Activated T-helper 1 cell treated with anti-CD3 and anti-CD28 coated beads, Interleukin-12 subunit alpha, Interleukin-12 subunit beta, Interleukin-2, Interleukin-4 antibody, amounts not matched to agents 30 ng/mL and 10 ng/mL and 1 ng/mL, durations not matched to agents 14 hours and 24 hours and 36 hours (primary cell): ENCODE measurements at places on chromosomes 16 and 17. TPM values are rescaled to one million over a fixed set of nuclear protein-coding genes. Genes with fewer than 3 reads are reported as not detected.

GPS1 gene
- 112 and 124 TPM in 2 replicates for total RNA-seq

DNA sequence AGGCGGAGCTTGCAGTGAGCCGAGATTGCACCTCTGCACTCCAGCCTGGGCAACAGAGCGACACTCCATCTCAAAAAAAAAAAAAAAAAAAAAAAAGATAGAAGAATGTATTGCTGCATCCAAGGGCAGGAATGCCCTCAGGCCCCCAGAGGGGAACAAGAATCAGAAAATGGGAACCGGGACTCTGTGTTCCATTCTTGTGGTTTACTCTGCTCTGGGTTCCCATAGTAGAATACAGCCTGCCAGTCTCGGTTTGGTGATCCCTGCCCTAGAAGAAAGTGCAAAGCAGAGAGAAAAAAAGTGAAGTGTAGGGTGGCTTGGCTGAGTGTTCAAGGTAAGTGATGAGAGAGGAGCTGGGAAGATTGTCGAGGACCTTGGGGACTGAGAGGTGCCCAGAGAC lies 27.4 kb upstream of the KDM6B start:
- DNase-seq, result no peak
- peaks cover 4% of the 10 kb centered on the region for H3K27me3 ChIP-seq
- no peak overlapping the region for H3K27ac ChIP-seq
- no peaks in the 10 kb centered on the region for H3K36me3 ChIP-seq
- H3K4me3 ChIP-seq, result no peak overlapping the region
- no peaks in the 10 kb centered on the region for H3K4me1 ChIP-seq

DNA sequence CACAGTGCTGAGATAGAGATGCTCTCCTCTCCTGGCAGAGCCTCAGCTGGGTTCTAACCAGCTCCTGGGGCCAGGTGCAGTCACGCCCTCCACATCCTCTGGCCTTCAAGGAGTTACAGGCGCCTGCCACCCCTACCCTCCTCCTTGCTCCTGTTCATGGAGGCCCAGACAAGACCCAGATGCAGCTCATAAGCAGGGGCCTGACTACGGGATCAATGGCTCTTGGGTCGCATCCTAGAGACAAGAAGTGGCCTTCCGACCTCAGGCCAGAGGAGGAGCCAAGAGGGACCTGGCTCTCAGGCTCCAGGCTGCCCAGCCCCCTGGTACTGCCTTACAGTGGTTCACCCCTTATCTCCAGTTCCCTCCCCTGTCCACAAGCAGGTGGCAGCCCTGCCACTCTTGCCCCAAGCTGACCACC lies 23.0 kb downstream of the ARHGAP27 start:
- H3K27me3 ChIP-seq, result no peaks in the 10 kb centered on the region
- H3K27ac ChIP-seq, result peak overlapping the region; percentile 97
- H3K36me3 ChIP-seq, result peaks cover 9% of the 10 kb centered on the region
- no peak for DNase-seq

ITGAD gene
- total RNA-seq, result not detected in 2 replicates

DNA sequence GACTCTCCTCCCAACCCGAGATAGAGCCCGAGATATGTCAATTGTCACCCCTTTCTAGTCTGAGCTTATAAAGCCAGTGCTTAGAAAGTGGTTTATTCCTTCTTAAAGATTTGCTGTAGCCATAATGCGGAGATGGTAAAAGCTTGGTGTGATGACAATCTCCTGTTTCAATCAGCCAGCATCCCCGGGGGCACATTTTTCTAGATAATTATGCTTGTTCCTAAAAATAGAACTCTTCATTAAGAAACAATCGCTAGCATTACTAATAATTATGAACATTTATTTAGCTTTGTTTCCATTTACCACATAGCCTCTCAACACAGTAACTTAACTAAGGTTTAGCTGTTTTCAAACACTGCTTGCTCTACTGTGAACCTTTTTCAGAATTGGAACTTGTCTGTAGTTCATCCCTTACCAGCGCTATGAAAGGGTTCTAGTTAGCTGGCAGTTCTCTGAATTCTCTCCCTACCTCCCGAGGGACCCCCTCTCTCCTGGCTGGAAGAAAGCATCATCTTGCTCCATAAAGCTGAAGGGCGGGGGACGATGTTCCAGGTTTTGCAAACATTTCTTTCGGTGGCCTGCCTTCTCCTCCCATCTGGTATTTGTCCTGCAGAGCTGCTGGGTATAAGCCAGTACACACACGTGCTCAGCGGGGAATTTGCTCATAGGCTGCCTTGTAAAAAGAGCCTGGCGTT lies 922 bp upstream of the MRPL58 start:
- peaks cover 17% of the 10 kb centered on the region for H3K4me1 ChIP-seq
- no peaks in the 10 kb centered on the region for H3K27me3 ChIP-seq
- DNase-seq, result no peak
- H3K4me3 ChIP-seq, result peak overlapping the region; percentile 95

HEATR9 gene
- total RNA-seq, result 0.13 TPM in 1 of 2 replicates, not detected in the other

GRCh38 chr17:40179923-40180659 lies 2.8 kb downstream of the RAPGEFL1 start:
- peaks cover 17% of the 10 kb centered on the region for H3K36me3 ChIP-seq
- no peaks in the 10 kb centered on the region for H3K27me3 ChIP-seq
- H3K4me3 ChIP-seq, result peak overlapping the region; percentile 47
- no peak for DNase-seq

- DNase-seq, result no peak
- peaks cover 3% of the 10 kb centered on the region for H3K27me3 ChIP-seq
- no peak overlapping the region for H3K4me3 ChIP-seq
- H3K27ac ChIP-seq, result no peak overlapping the region
- no peaks in the 10 kb centered on the region for H3K36me3 ChIP-seq
Measured at GRCh38 chr16:23702951-23703350, 10.1 kb downstream of the ERN2 start.

GRCh38 chr16:15811481-15812400 lies 45.1 kb downstream of the MYH11 start:
- H3K27me3 ChIP-seq, result peaks cover 10% of the 10 kb centered on the region
- H3K4me3 ChIP-seq, result no peak overlapping the region
- no peaks in the 10 kb centered on the region for H3K36me3 ChIP-seq
- no peak for DNase-seq

DNA sequence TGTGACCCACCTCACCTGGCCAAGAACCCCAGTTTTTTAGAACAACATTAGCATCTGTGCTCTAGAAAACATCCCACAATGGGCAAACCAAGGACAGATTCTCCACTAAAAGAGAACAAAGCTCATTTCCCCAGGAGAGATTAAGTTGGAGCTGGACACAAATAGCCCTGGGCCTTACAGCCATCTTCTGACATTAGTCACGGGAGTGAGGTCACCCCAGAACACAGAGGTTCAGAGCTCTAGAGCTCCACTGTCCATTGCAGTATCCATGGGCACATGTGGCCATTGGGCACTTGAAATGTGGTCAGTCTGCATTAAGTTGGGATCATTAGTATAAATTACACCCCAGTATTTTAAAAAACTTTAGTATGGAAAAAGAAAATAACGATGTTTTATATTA lies 47.6 kb upstream of the RBBP6 start:
- no peak for DNase-seq
- no peak overlapping the region for H3K4me3 ChIP-seq
- no peaks in the 10 kb centered on the region for H3K4me1 ChIP-seq
- H3K27ac ChIP-seq, result no peak overlapping the region

DNA sequence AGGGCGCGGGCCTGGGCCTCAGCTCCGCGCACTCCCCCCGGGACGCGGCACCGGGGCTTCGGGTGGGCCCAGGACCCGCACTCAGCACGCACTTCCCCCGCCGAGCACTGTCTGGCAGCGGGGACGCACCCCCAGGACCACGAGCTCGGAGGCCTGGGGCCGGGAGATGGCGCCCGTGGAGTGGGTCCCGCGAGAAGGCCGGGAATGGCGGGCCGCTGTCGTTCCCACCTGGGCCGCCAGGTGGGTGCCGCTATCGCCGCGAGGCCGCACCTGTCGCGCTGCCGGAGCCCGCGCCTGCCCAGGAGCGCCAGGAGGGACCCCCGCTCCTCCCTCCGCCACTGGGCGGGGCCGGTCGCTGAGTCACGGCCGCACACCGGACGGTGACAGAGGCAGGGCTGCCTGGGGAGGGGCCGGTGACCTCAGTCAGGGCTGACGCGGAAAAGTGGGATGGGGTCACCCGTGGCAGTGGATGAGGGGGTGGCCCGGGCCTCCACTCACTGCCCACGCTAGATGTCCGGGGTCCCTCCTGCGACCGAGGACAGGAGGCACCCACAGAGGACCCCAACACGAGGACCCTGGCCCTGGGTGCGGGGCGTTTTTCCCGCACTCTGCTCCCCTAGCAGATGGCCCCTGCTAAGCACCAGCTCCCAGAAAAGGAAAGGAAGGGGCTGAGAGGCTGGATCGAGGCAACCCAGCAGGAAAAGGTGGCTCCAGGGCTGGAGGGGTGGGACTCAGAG lies 6.9 kb upstream of the ACTG1 start:
- no peak overlapping the region for H3K27ac ChIP-seq
- peaks cover 10% of the 10 kb centered on the region for H3K27me3 ChIP-seq
- H3K4me3 ChIP-seq, result peak overlapping the region; percentile 5
- no peaks in the 10 kb centered on the region for H3K36me3 ChIP-seq
- H3K4me1 ChIP-seq, result peaks cover 9% of the 10 kb centered on the region

GRCh38 chr17:75590314-75590761 lies 2.7 kb downstream of the MYO15B start:
- H3K36me3 ChIP-seq, result no peaks in the 10 kb centered on the region
- no peak overlapping the region for H3K27ac ChIP-seq
- H3K4me1 ChIP-seq, result no peaks in the 10 kb centered on the region

PYY gene
- total RNA-seq, result 0.36 TPM in 1 of 2 replicates, not detected in the other

DNA sequence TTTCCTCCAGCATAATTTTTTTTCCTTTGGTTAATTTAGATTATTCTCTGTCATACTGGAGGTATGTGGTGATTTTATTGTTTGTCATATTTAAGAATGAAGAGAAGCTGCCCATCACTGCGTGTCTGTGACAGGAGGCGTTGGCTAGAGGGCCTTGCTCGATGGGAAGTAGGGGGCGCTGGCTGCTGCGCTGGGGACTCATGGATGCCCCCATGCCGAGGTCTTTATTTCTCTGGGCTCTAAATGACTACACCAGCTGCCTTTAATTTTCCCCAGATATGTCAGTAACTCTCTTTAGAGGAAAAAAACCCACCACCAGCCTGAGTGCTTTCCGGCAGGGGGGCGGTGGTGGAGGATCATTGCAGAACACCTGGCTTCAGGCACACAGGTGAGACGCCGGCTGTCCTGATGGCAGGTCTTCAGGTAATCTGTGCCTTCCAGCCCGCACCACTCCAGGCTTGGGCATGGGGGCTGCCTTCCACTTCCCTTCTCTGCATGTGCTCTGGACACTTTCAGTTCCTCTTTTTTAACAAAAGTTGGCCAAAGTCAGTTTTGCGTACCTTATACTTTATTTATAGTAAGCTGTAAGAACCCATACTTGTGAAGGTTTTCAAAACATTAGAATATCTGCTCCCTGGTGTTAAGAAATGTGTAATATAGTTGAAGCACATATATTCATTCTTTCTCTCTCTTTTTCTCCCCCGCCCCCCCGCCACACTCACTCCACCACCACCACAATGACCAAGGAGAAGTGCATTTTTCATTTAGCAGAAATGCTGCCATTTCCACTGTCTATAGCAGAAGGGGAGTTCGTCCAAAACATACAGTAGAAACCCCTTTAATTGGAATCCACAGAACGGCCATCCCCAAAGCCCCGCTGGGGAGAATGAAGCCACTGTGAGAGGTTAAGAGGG lies 192.7 kb downstream of the RPTOR start:
- no peak for DNase-seq
- peak overlapping the region; percentile 20 for H3K27ac ChIP-seq
- no peaks in the 10 kb centered on the region for H3K27me3 ChIP-seq
- peaks cover 46% of the 10 kb centered on the region for H3K36me3 ChIP-seq
- peaks cover 79% of the 10 kb centered on the region for H3K4me1 ChIP-seq

DNA sequence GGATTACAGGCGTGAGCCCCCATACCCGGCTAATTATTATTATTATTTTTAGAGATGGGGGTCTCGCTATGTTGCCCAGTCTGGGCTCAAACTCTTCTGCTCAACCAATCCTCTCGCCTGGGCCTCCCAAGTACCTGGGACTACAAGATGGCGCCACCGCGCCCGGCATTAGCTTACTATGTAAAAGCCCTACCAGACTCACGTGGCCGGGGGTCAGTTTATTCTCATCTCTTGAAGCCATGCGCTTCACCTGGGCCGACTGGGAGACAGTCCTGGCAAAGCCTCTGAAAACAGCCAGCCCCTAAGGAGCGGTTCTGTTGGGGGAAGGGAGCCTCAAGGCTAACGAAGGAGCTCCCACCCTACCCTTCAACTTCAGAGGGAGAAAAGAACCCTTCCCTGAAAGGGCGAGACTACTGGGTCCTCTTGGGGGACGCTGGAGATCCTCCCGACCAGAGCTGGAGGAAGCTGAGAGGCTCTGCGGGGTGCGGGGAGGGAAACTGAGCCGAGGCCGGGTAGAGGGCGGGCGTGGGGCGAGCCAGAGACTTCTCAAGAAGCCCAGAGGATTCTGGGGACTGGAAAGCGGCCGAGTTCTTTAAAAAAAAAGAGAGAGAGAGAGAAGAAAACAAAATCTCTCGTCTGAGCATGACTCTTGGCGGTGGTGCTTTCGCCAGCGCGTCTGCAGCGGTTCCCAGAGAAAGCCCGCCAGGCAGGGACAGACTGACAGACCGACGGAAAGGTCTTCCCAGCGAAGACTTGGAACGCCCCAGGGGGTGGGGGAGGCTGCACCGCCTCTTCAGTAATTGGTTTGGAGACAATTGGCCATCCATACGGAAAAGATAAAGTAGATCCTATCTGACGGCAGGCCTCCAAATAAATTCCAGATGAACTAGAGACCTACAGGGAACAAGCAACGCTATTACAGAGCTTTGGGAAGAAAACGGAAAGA lies 5.6 kb upstream of the TUBG2 start:
- no peak for DNase-seq
- H3K4me1 ChIP-seq, result peaks cover 18% of the 10 kb centered on the region
- no peak overlapping the region for H3K4me3 ChIP-seq
- no peak overlapping the region for H3K27ac ChIP-seq

DNA sequence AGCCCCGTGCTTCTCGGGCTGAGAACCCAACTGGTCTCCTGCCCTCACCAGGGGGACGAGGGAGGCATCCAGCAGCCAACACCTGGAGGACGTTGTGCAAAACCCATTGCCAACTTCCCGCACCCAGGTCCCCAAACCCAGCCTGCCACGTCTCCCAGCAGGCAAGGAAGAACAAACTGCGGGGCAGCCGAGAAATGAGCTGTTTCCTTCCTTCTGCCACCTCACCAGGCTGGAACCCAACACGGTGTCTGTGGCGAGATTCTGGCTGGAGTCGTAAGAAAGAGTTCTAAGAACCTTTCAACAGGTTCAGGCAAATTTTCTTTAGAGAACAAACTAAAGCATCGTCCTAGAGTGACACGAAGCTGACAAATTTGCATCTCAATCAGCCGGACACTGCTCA lies 3.6 kb downstream of the SLC43A2 start:
- H3K36me3 ChIP-seq, result no peaks in the 10 kb centered on the region
- peaks cover 12% of the 10 kb centered on the region for H3K4me1 ChIP-seq
- no peak overlapping the region for H3K27ac ChIP-seq
- H3K27me3 ChIP-seq, result peaks cover 20% of the 10 kb centered on the region
- no peak for DNase-seq

DNAAF8 gene
- not detected in 2 replicates for total RNA-seq
